ENCODE measurements at places on chromosomes 4 and X.

DNA sequence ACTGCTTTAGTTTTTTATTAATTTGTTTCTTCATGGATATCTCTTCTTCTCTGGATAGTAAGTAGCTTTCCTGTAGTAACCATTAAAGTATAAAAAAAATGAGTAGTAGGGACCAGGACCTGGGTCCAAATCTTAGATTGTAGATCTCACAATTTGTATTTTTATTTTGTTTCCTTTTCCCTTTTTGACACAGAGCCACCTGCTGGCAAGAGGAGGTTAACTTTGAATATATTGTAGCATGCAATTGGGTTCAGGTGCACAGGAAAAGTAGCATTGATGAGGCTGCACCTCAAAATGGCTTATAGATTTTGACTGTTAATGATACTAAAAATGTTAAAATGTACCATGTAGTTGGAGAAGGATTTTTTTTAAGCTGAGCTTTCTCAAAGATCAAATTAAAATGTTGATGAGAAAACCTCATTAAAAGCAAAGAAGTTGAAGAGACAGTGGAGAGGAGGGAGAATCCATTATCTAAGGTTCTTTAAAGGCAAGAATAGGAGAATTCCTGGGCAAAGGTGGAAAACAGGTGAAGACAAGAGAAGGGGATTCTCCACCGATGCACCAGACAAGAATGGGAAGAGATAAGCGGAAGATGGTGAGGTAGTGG, 48.3 kb upstream of the HPGDS start:
- no peak for DNase-seq

- DNase-seq, result no peak
These were observed 113.8 kb upstream of the PUDP start for GRCh38 chrX:7261672-7262332.

- DNase-seq, result no peak
These were observed 129.2 kb downstream of the MANBA start for GRCh38 chr4:102631616-102632015.

GRCh38 chrX:14819769-14820168, 53.1 kb downstream of the FANCB start:
- no peak for DNase-seq

- DNase-seq, result no peak
These were observed 108.3 kb upstream of the KLHL4 start for GRCh38 chrX:87409113-87409841.

GRCh38 chrX:69307756-69308155, 142.5 kb upstream of the PJA1 start:
- DNase-seq, result no peak

- no peak for DNase-seq
These were observed 22.0 kb downstream of the RGS12 start for GRCh38 chr4:3314706-3315260.

DNA sequence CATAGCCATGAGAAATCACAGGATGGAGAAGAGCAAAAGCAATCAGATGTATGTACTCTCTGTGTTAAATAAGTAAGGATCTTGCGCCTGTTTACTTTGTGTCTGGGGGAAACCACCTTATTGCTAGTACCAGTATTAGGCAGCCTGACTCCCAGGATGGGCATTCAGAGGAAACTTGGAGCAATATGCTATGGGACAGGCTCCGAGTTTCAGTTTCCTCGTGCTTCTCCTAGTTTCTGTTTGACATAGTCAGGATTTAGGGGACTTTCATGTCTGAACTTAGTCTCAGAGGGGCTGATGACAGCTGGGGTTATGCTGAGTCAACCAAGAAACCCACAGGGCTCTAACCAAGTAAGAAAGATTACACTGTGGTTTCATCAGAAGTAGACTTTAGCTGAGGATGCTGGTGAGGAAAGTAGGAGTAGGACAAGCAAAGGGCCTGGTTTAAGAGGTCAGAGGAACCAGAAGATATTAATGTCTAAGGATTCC, 13.5 kb downstream of the NSUN7 start:
- no peak for DNase-seq

Measured in stimulated activated CD8-positive, alpha-beta memory T cell treated with anti-CD3 and anti-CD28 coated beads, Interleukin-2, amount 100 ng/mL, for 1 hour (primary cell).